ENCODE measurements at places on chromosomes 2 and 18.
A peak's percentile ranks its signal among the peaks of the same experiment; 100 is the strongest.

GRCh38 chr18:75157851-75158250 lies 51.1 kb downstream of the PTGR3 start:
- no peak for DNase-seq

- no peak for DNase-seq
Observed at GRCh38 chr2:17533546-17533945, 7.0 kb upstream of the VSNL1 start.

GRCh38 chr18:46406539-46406932 lies 250.5 kb downstream of the LOXHD1 start:
- no peak for DNase-seq

GRCh38 chr18:11078491-11078890 lies 70.9 kb downstream of the PIEZO2 start:
- no peak for DNase-seq

- DNase-seq: no peak
Observed at GRCh38 chr2:42342061-42342794, 18.8 kb downstream of the COX7A2L start.

GRCh38 chr2:183998797-183999190 lies 599.5 kb upstream of the ZNF804A start:
- DNase-seq: no peak

DNA sequence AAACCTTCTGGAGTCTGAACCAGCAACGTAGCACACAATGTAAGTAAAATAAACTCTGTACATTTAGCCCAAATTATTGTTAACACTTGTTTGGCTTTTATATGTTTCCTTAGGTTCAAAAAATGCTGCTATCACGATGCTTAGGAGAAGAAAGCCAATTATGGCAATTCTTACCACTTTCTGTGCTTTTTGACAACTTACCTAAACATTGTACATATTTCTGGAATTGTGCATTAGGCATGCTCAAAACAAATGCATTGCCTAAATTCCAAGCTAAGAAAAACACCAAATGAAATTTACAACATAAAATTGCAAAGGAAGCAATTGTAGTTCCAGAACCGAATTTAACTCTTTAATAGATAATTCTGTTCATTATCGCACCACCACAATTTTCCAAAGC lies 585.6 kb upstream of the DSEL start:
- DNase-seq: no peak

GRCh38 chr18:56423626-56424025 lies 214.8 kb downstream of the TXNL1 start:
- no peak for DNase-seq

- peak; percentile 10 for DNase-seq
Observed at GRCh38 chr18:79607361-79607952, 72.1 kb upstream of the CTDP1 start.

GRCh38 chr2:195055996-195056395 lies 601.0 kb upstream of the SLC39A10 start:
- no peak for DNase-seq

DNA sequence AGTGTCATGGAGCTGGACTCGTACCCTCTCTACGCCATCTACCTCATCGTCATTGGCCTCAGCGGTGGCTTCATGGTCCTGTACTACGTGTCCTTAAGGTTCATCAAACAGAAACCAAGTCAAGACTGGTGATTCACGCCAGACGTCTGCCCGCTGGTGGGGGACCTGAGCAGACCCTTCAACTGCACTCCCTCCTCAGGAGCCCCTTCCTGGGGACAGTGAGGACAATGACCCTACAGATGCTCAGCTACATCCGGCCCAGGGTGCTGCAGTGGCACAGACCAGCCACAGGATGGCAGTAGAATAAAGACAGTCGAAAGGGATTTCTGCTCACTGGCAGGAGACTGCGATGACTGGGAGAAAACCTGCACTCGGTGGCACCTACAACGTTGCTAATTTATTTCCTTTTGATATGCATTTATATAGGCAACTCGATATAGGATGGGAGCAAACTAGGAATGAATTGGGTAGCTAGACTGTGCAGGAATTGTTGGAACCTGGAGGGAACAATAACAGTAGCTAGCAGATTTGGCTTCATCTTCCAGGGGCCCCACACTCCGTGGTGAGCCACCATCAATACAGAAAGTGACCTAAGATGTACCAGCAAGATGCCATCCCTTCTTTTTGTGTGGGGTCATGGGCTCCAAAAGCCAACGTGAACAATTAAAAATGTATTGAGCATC lies 39.2 kb downstream of the ABCG8 start:
- peak; percentile 54 for DNase-seq

- peak; percentile 47 for DNase-seq
Observed at GRCh38 chr18:36693931-36694620, 134.7 kb downstream of the TPGS2 start.

DNA sequence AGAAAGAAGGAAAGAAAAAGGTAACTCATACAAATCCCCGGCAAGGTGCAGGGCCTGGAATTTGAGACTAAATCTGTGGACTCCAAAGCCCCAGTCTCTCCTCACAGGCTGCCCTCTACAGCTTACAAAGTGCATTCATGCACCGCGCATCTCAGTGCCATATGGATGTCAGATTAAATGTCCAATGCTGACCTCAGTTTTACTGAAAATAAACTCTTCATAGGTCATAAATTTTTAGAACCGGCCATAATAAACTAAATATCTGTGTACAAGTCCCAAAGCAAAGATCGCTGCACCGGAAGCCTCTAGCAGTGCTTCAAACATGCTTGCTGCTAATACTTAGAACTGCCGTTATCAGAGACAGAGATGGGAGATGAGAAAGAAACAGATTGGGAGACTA lies 17.7 kb downstream of the ST6GAL2 start:
- DNase-seq: no peak

DNA sequence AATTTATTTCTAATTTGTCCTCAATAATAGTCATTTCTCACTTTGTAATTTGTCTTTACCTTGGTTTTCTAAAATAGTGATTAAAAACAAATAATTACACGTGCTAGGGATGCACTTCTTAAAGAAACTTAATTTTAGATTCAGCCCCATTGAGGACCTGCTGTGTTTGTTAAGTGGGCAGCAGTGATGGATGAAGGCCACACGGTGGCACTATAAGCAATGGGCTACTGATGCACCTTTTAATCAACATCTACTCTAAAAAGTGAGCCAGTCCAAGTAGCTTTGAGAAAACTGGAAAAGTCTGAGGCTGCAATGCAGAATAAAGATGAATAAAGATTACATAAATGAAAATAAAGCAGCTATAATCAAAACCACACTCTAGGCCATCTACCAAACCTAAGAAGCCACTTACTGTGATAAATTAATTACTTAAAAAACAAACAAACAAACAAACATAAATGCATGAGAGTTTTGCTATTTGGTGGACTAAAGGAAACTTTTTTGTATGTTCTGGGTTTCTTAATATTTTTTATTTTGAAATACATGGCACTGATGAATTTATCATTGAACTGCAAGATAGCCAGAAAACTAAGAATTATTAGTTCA lies 89.3 kb downstream of the PDE11A start:
- no peak for DNase-seq

- DNase-seq: no peak
Observed at GRCh38 chr18:42824178-42824577, 291.3 kb downstream of the RIT2 start.

- DNase-seq: no peak
Observed at GRCh38 chr2:869357-869871, 81.2 kb upstream of the SNTG2 start.

DNA sequence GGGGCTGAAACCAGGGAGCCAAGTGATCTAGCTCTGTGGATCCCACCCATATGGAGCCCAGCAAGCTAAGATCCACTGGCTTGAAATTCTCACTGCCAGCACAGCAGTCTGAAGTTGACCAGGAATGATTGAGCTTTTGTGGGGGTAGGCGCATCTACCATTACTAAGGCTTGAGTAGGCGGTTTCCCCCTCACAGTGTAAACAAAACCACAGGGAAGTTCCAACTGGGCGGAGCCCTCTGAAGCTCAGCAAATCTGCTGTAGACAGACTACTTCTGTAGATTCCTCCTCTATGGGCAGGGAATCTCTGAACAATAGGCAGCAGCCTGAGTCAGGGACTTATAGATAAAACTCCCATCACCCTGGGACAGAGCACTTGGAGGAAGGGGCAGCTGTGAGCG lies 96.7 kb downstream of the CCDC148 start:
- no peak for DNase-seq

GRCh38 chr2:238771639-238772038 lies 76.2 kb upstream of the TWIST2 start:
- no peak for DNase-seq

- DNase-seq: no peak
Observed at GRCh38 chr2:152064001-152064400, 34.8 kb downstream of the CACNB4 start.

DNA sequence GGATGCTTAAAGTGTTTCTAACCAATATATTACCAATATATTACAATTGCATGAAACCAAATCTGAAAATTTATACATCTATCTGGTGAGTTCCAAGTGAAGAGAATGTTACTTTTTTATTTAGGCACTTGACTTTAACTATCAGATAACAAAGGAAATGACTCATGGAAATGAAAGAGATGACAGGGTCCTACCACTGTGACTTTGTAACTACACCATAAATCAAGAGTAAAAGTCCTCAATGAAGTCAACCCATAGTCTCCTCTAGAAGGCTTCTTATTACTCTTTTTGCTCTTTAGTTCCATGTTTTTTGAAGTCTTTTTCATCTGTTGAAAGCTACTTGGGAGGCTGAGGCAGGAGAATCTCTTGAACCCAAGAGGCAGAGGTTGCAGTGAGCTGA lies 545.0 kb upstream of the PIK3C3 start:
- no peak for DNase-seq

DNA sequence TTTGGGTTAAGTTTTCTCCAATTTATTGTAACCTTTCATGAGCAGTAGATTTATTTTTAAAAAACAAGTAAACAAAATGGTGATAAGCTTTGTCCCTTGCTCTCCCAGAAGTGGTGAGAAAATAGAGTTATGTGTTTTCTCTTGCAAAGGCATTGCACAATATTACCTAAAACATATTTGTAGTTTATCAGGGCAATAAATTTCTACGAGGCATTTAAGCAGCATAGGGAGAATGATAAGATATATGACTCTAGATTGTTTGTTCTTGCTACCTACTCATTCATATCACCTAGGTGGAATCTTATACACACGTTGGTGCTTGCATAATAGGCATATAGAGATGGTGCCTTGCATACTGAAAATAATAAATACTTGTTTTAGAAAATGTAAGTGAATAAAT lies 201.7 kb downstream of the MYO1B start:
- no peak for DNase-seq

- no peak for DNase-seq
Observed at GRCh38 chr2:98777076-98777475, 46.1 kb upstream of the MGAT4A start.

GRCh38 chr2:86510436-86510933 lies 52.8 kb downstream of the CHMP3 start:
- DNase-seq: no peak

DNA sequence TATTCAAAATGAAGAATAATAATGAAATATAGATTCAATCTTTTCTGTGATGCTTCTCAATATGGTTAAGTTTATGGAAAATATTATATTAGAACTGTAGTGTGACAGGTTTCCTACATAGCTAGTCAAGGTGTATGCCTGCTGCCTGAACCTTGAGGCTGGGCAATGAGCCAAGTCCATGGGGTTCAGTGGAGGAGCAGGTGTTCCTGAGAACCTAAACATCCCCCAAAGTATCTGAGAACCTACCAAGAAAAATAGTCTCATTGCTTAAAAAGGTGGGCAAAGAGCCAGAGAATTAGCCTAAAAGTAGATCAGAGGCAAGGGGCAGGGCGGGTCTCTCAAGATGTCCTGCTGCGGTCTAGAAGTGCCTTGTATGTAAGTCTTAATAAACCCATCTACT lies 185.9 kb upstream of the SPHKAP start:
- no peak for DNase-seq

DNA sequence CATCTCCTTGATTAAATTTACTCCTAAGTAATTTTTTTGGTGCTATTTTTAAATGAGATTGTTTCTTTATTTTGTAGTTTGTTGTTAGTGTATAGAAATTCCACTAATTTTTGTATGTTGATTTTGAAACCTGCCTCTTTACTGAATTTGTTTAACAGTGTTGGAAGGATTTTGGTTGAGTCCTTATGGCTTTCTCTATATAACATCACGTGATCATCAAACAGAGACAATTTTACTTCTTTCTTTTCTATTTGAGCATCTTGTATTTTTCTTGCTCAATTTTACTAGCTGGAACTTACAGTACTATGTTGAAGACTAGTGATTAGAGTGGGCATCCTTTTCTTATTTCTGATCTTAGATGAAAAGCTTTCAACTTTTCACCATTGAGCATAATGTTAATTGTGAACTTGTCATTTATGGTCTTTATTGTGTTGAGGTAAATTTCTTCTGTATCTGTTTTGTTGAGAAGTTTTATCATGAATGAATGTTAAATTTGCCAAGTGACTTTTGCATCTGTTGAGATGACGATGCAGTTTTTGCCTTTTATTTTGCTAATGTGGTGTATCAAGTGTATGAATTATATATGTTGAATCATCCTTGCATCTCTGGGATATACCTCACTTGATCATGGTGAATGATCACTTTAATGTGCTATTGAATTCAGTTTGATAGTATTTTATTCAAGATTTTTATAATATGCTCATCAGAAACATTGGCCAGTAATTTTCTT lies 645.3 kb upstream of the DDX18 start:
- no peak for DNase-seq

- no peak for DNase-seq
Observed at GRCh38 chr18:4130734-4131719, 324.1 kb downstream of the DLGAP1 start.

DNA sequence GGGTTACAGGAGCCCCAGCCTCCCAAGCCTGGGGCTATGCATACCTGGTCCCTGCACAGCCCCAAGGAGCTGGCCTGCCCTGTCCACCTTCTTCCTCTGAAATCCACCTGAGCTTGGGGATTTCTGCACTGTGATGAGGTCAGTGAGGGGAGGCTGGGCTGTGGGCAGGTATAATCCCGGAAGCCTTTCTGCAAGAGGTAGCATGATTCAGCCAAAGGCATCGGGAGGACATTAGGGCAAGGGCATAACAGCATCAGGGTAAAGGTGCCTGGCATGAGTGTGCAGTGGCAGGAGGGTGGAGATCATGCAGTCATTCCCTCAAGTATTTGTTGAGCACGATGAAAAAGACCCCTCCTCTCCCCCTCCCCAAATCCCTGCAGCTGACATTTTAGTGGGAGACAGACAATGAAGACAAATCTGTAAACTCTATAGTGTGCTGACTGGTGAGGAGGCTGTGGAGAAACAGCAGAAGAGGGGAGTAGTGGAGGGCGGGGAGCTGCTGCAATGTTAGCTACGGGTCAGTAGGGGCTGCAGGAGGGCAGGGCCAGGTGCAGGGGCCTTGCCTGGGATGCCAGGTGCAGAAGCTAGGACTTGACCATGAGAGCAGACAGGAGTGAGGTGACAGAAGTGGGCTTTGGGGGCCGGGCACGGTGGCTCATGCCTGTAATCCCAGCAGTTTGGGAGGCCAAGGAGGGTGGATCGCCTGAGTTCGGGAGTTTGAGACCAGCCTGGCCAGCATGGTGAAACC lies 18.7 kb downstream of the ZFP36L2 start:
- no peak for DNase-seq

- no peak for DNase-seq
Observed at GRCh38 chr2:85613717-85614515, 2.0 kb upstream of the C2orf68 start.

GRCh38 chr2:209512971-209513370 lies 89.1 kb downstream of the MAP2 start:
- no peak for DNase-seq
